Stimulated activated CD8-positive, alpha-beta memory T cell treated with anti-CD3 and anti-CD28 coated beads, Interleukin-4, amount 100 ng/mL, for 48 hours (primary cell): ENCODE measurements at places on chromosomes 3 and 15.
A peak's percentile ranks its signal among the peaks of the same experiment; 100 is the strongest.

GRCh38 chr15:69462030-69462492, 9.4 kb downstream of the RPLP1 start:
- DNase-seq = no peak

DNA sequence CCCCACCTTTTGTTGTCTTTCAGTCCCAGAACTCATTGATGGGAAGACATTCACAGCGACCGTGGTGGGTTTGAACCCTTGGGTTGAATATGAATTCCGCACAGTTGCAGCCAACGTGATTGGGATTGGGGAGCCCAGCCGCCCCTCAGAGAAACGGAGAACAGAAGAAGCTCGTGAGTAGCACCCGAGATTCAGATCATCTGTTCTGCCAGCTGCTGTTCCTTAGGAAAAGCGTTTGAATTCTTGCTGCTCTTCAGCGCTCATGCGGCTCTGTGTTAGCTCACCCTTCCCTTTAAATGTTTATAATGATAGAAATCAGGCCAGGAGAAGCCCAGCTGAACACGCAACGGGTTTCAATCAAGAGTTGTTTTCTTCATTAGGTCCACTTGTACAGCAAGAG, 73.0 kb downstream of the IL5RA start:
- DNase-seq = no peak

- DNase-seq = peak; percentile 42
Measured at GRCh38 chr3:4888913-4889846, 90.1 kb upstream of the BHLHE40 start.

GRCh38 chr3:96700322-96701315, 113.8 kb upstream of the EPHA6 start:
- DNase-seq = no peak

DNA sequence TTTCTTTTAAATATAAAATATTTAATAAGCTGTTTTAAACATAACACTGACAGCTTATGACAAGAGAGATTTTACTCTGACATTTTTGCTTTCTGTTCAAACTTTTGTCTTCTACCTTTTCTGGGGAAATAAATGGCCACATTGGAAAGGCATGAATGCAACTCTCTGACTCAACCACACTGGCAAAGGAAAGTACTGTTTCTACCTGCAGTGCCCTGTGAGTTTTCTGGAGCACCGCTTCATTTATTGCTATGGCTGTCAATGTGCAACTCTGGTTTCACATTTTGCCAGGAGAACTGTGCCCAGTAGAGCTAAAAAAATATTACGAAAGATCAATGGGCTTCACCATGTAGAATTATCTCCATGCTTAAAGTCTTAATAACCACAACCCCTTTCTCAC, 15.1 kb downstream of the PDZRN3 start:
- DNase-seq = no peak

- DNase-seq = no peak
Measured at GRCh38 chr3:123331006-123331405, 117.9 kb downstream of the ADCY5 start.

DNA sequence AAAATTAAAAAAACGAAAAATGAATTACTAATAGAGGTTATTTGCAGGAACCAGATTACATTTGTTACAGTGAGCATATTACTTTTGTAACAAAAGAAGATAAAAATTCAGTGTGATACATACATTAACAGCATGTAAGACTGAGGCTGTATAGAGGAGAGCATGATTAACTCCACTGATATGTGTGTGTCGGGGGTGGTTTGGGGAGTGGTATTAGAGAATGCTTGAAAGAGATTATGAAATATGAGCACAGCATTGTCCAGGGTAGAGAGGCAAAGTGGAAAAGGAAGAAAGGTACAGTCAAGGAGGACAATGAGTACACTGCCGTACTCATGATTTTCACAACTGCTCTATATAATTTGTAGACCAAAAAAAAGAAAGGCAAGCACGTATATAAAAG, 62.9 kb upstream of the LRRFIP2 start:
- DNase-seq = no peak

DNA sequence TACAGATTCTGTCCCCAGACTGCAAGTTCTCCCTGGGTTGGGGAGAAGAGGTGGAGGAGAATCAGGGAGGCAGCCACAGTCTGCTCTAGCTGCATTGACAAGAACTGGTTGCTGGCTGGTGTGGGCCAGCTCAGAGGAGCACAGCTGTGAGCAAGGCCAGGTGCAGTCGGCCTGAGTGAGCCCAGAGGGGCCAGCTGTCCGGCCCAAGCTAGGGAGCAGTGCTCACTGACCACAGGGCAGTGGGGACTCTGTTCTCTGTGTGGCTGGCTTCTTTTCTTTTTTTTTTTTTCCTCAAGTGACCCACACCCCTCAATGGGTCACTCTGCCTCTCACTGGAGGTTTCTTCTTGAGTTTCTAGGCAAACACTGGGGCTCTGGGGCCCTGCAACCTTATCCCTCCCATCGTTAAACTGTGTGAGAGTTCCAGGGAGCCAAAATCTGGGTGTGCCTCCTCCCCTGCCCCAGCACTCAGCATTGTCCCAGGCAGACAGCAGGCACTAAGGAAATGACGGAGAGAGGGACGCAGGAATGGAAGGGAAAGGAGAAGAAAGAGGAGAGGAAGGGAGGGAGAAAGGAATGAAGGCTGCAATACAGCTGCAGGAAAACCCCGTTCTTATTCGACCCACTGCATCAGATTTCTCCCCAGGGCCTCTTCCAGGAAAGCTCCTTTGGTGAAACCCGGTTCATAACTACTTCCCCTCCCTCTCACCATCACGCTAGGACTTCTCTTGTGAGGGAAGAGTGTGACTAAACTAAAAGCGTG, 37.7 kb upstream of the HES1 start:
- no peak for DNase-seq

GRCh38 chr15:74632601-74633000, 17.0 kb downstream of the CLK3 start:
- DNase-seq = no peak

DNA sequence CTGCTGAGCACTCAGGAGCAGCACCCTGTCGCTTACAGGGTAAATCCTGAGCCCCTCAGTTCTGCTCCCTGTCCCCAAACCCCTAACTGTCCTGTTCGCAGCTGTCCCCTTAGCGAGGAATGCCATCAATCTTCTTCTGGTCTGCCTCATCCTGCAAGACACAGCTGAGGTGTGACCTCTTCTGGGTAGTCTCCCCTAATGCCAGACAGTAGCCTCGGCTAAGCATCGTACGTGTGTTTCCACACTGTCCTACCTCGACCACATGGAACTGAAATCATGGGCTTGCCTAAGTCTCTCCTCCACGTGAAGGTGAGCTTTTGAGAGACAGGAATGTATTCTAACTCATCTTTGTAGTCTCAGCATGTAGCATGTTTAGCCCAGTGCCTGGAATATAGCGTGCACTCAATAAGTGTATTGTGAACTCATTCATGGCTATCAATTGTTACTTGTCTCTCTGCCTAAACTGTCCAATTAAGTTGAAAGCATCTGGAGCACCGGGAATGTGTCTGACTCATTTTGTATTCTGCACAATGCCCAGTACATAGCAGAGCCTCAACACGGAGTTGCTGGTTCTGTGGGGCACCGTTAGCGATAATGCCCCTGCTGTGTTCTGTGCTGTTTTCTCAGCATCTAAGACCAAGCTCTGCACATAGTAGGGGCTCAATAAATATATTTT, 90.2 kb downstream of the HES1 start:
- no peak for DNase-seq

DNA sequence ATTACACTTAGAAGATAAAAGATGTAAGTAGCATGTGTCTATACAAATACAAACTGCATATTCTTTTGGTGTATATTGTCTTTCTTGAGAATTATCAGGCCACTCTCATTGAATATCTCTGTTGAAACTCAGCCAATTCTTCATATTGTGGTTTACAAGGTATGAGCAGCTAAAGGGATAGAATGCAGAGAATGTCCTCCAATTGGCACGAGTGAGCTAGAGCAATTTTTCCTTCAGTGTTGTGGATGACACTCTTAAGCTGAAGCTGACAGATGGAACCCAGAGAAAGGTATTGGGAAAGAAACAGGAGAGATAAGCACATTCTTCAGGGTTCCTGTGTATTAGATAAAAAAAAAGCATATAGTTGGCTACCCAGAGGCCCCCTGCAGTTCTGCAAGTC, 453.1 kb downstream of the EPHA3 start:
- DNase-seq = no peak

GRCh38 chr15:100017140-100017539, 283.9 kb upstream of the LYSMD4 start:
- no peak for DNase-seq

- peak; percentile 31 for DNase-seq
Measured at GRCh38 chr15:60326824-60327654, 70.7 kb downstream of the ANXA2 start.

GRCh38 chr15:39447346-39447745, 133.5 kb upstream of the THBS1 start:
- no peak for DNase-seq

GRCh38 chr3:98328933-98329332, 24.7 kb upstream of the OR5K4 start:
- DNase-seq = no peak

DNA sequence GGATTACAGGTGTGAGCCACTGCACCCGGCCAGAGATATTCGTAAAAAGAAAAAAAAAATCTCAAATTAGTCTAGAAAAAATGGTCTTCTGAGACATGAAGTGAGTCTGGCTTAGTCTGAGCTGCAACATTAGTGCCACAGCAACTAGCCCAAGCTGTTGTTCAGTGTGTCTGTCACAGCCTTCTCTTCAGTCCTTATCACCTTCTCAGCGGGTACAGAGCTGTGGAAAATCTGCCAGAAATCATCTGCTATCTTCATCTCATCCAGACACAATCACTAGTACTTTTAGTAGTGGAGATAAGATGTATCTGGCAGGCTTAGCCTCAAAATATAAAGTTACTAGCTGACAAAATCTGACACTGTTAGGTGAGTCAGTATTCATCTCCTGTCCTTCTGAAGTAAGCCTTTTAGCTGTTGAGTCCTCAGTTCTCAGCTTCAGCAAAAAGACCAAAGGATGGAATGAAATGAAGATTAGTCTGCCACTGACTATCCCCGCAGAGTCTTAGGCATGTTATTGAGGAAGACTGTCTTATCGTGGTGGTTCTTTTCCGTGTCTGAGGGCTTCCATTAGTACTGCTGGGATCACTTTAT, 120.5 kb upstream of the CGNL1 start:
- DNase-seq = no peak

DNA sequence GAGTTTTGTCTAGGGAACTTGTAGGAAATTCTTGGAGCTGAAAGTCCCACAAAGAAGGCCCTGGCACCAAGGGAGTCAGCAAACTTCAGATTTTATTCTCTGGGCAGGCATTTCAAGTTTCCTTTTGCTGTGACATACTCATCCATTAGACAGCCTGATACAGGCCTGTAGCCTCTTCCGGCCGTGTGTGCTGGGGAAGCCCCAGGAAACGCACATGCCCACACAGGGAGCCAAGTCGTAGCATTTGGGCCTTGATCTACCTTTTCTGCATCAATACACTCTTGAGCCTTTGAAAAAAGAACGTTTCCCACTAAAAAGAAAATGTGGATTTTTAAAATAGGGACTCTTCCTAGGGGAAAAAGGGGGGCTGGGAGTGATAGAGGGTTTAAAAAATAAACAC, 15.0 kb downstream of the TIGIT start:
- peak; percentile 68 for DNase-seq

- DNase-seq = no peak
Measured at GRCh38 chr3:160129459-160130061, 95.7 kb upstream of the C3orf80 start.

- DNase-seq = no peak
Measured at GRCh38 chr3:104385421-104385820, 981.3 kb upstream of the ALCAM start.

GRCh38 chr3:155701882-155702465, 42.9 kb downstream of the PLCH1 start:
- DNase-seq = no peak

- no peak for DNase-seq
Measured at GRCh38 chr3:126827121-126827520, 123.1 kb downstream of the CHCHD6 start.

GRCh38 chr15:81097890-81098280, 36.2 kb upstream of the CFAP161 start:
- DNase-seq = no peak

DNA sequence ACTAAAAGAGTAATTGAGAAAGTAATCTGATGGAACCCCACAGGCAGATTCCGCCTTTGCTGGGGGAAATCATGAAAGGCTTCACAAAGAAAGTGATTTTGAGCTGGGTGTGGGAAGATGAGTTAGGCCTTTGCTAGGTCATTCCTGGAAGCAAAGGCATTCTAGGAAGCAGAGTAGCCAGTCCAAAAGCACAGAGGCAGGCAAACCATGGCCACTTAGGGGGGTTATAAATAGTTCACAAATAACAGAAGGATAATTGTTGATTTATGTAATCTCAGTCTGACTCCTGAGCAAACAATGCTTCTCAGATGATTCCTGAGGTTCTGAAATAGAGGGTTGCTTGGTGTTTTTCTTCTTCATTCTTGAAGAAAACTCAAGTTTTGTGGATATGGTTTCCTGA, 576.3 kb downstream of the NTRK3 start:
- no peak for DNase-seq

DNA sequence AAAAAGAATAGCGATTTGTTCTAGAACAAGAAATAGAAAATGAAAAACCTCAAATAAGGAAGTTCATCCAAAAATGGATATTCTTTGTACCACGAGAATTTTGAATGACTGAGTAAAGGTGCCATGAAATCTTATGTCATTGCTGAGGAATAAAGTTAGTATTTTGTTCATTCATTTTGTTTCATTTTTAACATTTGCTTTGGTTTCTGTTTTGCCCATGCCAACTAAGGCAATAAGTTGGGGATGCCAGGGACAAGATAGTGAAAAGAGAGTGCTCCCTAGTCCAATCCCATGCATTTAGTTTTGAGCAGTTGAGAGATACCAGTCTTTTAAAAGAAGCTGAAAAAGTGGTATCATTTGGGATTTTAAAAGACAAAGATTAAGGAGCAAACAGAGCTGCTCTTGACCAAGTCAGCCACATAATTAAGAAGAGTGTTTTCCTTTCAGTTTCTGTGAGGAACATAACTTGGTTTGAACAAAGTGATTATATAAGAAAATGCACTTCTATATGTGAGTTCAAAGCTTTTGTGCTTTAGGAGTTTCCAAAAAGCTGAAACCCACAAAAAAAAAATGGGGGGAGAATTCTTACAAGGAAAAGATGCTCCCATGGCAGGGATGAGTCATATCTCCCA, 201.4 kb downstream of the PLOD2 start:
- no peak for DNase-seq

DNA sequence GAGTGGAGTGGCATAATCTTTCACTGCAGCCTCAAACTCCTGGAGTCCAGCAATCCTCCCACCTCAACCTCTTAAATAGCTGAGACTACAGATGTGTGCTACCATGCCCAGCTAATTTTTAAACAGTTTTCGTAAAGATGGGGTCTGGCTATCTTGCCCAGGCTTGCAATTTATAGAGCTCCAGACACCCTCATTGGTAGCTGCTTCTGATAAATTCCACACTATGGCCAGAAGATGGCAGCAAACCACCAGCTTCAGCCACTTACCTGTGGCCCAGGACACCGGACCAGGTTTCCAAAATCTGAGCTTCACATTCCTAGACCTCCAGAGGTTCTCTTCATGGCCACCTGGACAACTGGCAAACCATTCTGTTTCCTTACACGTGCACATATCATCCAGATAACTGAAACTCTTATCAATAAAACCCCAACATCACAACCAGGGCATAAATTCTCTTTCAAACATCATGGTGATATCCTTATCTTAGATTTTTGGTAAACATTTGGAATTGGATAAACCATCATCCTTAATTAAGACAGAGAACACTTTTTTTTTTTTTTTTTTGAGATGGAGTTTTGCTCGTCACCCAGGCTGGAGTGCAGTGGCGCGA, 28.9 kb downstream of the FBXW12 start:
- DNase-seq = peak; percentile 66
